ENCODE measurements at places on chromosomes 5 and 9. TPM values are rescaled to one million over a fixed set of nuclear protein-coding genes. Genes with fewer than 3 reads are reported as not detected.

Gene SLC9A3
- 1.2 TPM for total RNA-seq

Gene CNTNAP3
- total RNA-seq: 2.5 TPM

Gene NIPSNAP3A
- total RNA-seq: 29.8 TPM

Gene F2RL2
- total RNA-seq: not detected

Gene CSF2
- total RNA-seq: 49.0 TPM

Gene TUSC1
- total RNA-seq: 29.2 TPM

Gene SLF1
- 8.9 TPM for total RNA-seq

Gene STARD4
- total RNA-seq: 87.0 TPM

Gene ANKRD55
- not detected for total RNA-seq

Gene ITGA1
- total RNA-seq: 7.7 TPM

All from hair follicular keratinocyte (primary cell).